Mesothelial cell of epicardium (in vitro differentiated cells): ENCODE measurements at places on chromosomes 4 and X.

GRCh38 chr4:94669672-94670664, 87.8 kb upstream of the BMPR1B start:
- DNase-seq: no peak

GRCh38 chr4:4673070-4673469, 131.2 kb upstream of the STX18 start:
- DNase-seq: no peak

DNA sequence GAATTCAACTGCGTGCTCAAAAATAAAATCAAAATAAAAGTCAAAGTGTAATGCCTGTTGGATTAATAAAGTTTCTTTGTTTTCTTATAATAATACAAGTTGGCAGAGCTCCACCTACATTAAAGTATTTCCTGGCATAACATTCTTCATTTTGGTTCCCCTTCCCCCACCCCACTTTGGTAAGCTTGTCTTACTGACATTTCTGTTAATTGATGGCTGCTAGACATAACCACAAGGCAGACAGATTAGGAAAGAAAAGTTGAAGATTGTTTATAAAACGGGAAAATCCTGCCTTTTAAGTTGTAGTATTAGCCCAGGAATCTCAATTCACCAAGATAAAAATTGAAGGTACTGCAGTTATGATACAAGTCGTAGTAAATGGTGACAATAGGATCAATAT, 246.5 kb upstream of the RPS6KA3 start:
- no peak for DNase-seq

- no peak for DNase-seq
These were observed 28.6 kb downstream of the FAM241A start for GRCh38 chr4:112173593-112174558.

GRCh38 chr4:22045051-22045630, 96.6 kb upstream of the KCNIP4 start:
- DNase-seq: no peak

DNA sequence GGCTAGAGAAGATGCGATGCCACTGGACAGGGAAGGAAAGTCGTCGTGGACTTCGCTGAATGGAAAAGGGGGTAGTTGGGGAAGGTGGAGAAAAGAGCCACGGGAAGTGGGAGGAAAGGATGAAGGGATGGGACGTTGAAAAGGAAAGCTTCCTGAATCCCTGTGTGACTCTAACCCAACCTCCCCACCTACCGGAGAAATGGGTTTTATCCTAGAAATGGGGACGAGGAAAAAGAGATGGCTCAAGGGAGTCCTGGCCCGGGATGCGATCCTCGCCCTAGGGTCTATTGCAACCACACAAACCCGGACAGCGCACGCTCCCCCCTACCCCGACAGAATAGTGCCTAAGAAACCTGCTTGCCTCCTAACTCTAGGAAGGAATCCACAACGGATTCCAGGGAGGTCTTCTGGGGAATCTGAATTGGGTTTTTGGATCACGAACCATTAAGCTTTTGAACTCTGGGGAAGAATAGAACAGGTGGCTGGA, 738 bp upstream of the TSPAN5 start:
- no peak for DNase-seq

GRCh38 chr4:98929341-98930267, 671 bp upstream of the EIF4E start:
- DNase-seq: no peak

DNA sequence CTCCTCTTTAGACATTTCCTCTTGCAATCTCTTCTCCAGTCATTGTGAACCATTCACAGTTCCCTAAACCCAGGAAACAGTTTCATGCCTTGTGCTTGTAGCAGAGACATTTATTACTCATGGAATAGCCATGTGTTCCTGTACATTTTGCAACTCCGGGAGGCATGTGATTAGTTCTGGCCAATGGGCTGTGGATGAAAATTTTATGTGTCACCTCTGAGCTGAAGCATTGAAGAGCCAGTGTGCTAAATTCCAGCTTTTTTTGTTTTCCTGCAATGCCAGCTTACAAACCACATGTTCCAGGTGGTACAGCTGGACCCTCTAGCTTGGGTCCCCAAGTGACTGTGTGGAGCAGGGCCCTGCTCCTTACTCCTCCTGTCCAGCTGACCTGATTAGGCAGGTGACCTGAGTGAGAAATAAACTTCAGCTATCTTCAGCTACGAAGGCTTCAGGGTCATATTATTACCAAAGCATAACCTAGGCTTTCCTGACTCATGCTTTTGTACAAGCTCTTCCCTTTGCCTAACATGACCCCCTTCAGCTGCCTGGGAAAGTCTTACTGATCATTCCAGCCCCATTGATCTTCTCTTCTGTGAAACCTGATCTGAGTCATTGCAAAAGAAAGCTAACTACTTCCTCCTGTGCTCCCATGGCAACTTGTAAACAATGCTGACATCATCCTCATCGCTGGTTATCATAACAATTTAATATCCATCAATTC, 200.4 kb downstream of the PTTG2 start:
- DNase-seq: no peak

DNA sequence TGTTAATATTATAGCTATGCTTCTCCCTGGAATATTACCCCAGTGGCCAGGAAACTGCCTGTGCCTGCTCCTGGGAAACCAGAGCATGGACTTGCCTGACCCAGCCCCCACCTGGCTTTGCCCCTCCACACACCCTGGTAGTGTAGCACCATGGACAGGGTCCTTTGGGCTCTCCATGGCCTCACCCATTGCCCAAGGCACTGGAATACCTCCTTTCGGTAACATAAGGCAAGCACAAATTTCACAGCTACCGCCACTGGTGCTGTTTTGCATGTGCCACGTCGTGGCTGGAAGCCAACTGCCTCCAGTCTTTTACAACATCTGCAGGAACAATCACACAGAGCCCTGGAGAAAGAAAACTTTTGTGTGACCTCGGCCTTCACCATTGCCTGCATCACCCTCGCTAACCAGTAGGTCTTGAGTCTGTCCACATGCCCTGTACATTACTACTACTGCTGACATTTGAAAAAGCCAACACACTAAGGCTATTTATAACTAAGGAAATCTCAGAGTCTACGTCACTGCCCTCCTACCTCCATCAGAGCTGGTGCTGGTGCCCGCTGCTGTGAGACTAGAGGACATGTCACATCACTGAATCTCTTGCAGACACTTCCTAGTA, 47.7 kb downstream of the HPGD start:
- no peak for DNase-seq

GRCh38 chr4:20895988-20896387, 195.7 kb downstream of the PACRGL start:
- no peak for DNase-seq

DNA sequence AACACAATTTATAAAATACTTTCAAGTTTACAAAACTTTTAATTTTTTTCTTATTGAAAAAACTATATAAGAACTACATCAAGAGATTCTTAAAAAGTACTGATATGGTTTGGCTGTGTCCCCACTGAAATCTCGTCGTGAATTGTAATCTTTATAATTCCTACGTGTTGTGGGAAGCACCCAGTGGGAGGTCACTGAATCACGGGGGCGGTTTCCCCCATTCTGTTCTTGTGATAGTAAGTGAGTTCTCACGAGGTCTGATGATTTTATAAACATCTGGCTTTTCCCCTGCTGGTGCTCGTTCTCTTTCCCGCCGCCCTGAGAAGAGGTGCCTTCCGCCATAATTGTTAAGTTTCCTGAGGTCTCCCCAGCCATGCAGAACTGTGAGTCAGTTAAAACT, 88.5 kb downstream of the FRAS1 start:
- DNase-seq: no peak

- DNase-seq: no peak
These were observed 355.7 kb downstream of the GALNTL6 start for GRCh38 chr4:172168888-172169287.
